ENCODE measurements at places on chromosomes 3 and 15.

DNA sequence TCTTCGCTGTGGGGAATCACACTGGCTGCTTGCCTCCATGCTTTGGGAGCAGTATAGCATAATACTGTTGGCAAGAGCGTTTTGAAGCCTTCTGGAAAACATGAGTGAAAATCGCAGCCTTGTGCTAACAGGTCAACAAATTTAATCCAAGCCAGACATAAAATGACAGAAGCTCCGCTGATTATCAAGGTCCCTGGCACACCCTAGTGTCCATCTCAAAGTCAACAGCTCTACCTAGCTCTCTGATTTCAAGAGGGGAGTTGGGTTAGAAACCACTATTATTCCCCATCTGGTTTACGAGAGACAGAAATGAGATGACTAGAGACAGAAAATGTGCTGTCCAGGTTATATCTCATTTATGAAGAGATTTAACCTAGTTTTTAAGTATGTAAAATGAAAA, 73.6 kb upstream of the MDFIC2 start:
- DNase-seq: no peak

DNA sequence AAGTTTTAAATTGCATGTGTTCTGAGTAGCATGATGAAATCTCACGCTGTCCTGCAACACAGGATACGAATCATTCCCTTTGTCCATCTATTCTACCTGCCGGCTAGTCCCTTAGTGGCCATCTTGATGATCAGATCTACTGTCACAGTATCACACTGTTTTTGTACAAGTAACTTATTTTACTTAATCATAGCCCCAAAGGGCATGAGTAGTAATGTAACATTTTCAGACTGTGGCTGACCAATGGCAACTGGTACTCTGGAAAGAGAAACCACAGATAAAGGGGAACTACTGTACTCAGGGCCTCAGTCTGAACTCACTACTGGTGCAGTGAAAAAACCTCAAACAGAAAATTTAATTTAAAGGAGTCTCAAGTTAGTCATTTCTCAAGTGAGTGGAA, 127.3 kb upstream of the MRPL3 start:
- DNase-seq: no peak

GRCh38 chr3:111069974-111070771, 1.4 kb upstream of the NECTIN3 start:
- no peak for DNase-seq

- DNase-seq: no peak
Measured at GRCh38 chr3:196868297-196868661, 559 bp downstream of the SENP5 start.

DNA sequence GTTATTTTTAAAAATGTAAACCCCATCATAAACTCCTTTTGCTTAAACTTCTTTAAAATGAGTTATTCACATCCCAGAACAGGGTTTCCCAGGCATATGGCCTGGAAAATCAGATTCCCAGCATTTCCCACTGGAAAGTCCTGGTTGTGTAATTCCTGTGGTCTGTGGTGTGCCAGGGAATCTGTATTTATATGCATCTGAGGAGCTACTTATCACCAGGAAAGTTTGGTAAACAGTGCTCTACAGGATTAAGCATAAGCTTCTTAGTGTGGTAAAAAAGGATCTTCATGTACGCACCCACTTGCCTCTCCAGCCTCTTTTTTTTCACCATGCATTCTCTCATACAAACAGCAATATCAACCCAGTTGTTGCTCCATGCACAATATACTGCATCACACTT, 28.2 kb downstream of the MEIS2 start:
- DNase-seq: no peak

DNA sequence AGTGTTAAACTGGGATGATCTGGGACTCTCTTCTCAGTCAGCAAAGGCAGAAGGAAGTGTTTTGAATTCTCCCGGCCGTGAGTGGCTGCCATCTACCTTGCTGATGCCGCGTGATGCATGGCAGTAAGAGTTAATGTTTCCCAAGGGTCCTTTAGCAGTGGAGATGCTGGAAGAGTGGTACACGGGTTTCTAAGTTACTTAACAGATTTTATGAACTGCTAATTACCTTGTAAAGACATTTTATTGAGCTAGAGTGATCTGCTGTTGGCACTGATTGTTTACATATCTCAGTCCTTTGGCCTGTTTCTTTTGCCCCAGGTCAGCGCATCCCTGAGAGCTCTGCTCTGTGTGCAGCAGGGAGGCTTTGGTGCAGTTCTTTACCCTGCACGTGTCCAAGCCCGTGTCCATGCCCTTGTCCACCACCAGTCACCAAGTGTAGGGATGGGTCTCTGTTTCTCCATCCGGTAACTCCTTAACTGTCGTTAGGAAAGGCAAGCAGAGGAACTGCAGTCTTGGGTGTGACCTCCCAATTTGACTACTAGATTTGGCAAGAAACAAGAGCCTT, 172.3 kb downstream of the SLCO3A1 start:
- DNase-seq: no peak

GRCh38 chr3:190070622-190071347, 49.9 kb downstream of the P3H2 start:
- no peak for DNase-seq

DNA sequence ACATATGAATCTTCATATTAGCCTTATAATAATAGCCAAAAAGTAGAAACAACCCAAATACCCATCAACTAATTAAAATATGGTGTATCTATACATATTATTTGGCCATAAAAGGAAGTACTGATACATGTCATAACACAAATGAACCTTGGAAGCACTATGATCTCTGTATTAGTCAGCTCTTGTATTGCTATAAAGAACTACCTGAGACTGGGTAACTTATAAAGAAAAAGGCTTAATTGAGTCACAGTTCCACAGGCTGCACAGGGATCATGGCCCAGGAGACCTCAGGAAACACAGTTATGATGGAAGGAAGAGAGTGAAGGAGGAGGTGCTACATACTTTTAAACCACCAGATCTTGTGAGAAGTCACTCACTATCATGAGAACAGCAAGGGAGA, 16.0 kb upstream of the CCR2 start:
- no peak for DNase-seq

GRCh38 chr3:76267851-76268380, 482.6 kb upstream of the ZNF717 start:
- DNase-seq: no peak

- DNase-seq: no peak
Measured at GRCh38 chr3:80688814-80689213, 921.0 kb upstream of the ROBO1 start.

DNA sequence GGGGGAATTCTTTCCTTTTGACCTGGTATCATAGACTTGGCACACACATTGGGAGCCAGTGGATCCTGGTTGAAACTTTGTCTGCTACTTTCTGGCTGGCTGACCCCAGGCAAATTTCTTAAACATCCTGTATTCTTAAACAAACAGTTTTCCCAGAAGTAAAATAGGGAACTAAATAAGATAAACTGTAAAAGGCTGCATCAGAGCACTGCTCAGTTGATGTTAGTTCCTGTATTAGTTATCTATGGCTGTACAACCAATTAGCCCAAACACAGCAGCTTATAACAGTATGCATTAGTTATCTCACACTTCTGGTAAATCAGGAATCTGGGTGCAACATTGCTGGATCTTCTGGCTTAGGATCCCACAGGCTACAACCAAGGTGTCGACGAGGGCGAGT, 73.1 kb upstream of the SLCO3A1 start:
- DNase-seq: no peak

GRCh38 chr3:50190936-50191660, at the start of gene GNAT1:
GNAT1 (plus strand) TSS chr3:50191610; CDS start chr3:50191726, 116 bp downstream.
- DNase-seq: no peak

GRCh38 chr3:64593350-64593749, 94.5 kb downstream of the ADAMTS9 start:
- no peak for DNase-seq

DNA sequence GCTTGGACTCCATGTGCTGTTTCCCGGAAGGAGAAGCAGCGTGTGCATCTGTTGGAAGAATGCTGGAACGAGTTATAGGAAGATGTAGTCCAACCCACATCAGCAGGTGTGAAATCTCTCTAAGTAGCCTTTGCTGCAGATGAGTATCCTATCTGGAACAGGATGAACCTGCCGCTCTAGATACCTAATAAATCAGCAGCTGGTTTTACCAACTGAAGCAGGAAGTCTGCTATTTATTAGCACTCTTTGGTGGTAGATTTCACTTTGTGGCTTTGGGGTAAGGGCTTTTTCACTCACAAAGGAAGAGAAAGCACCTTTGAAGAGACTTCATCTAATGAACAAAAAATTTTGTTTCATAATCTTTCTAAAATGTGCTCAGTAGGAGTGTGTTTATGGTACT, 66.4 kb downstream of the DCUN1D1 start:
- DNase-seq: no peak

DNA sequence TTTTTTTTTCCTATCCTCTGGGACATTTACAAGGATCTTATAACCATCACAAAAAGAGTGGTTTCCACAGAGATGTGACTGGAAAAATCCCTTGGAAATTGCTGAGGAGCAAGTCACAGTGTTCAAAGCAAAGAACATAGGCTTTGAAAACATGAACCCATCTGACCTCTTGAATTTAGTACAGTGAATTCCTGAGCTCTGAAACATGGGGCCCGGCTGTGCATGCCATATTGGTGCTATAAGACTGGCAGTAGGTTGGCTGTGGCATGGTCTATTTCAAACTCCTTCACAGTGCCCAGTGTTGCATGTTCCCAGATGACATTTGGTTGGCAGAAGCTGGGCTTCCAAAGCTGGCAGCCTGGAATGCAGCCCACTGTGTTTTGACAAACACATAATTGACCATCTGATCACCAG, 202.2 kb downstream of the TIGIT start:
- no peak for DNase-seq

GRCh38 chr15:31024330-31024729, 32.9 kb upstream of the MTMR10 start:
- DNase-seq: no peak

- DNase-seq: no peak
Measured at GRCh38 chr3:72133329-72134011, 348.5 kb upstream of the PROK2 start.

- DNase-seq: no peak
Measured at GRCh38 chr3:191549357-191549756, 88.4 kb downstream of the PYDC2 start.
